ENCODE measurements at places on chromosomes 13 and 19.

DNA sequence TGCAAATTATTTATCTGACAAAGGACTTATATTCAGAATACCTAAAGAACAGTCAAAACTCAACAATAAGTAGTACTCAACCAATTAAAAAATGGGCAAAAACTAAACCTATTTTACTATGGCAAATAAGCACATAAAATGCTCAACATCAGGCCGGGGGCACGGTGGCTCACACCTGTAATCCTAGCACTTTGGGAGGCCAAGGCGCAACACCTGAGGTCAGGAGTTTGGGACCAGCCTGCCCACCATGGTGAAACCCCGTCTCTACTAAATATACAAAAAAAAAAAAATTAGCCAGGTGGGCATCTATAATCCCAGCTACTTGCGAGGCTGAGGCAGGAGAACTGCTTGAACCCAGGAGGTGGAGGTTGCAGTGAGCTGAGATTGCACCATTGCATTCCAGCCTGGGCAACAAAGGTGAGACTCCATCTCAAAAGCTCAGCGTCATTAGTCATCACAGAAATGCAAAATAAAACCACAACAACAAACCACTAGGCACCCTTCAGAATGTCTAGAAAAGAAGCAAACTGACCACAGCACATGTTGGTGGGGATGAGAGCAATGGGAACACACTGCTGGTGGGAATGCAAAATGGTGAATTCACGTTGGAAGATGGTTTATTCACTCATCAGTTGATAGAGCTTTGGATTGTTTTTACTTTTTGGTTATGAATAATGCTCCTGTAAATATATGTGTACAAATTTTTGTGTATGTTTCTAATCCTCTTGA, 180.6 kb upstream of the SOX1 start:
- DNase-seq: no peak

DNA sequence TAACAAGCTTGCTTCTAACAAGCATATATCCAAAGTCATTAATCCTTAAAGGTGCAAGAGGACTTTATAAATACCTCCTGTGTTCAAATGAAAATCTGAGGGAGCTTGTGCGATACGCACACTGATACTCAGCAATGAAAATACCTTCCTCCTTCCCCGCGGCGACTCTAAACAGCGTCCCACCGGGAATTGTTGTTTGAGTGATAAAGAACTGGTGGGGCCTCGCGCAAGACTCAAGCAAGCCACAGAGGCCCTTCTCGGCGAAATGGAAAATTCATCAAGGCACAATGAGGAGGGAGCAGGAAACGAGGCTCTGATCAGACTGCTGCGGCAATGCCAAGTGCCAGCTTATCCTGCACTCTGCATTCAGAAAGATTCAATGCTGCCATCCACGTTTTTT, 126.7 kb downstream of the ABCC4 start:
- no peak for DNase-seq

GRCh38 chr13:28583651-28584091, 75.3 kb upstream of the POMP start:
- no peak for DNase-seq

DNA sequence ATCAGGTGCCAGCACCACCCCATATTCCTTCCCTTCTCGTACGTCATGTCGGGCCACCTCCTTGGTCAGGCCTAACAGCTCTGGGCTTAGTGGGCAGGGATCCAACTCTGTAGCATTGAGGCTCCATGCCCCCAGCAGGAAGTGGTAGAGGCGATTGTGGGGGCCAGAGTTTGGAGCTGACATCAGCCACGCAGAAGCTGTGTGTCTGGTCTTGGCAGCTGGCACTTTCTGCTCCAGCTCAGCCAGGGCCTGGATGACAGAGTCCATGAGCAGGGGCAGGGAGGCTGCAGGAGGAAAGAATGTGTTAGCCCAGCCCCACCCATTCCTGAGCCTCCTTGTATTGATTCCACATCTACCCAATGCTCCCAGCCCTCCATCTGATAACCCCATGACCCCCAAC, 3.0 kb downstream of the PGLYRP2 start:
- DNase-seq: no peak

- DNase-seq: no peak
Measured at GRCh38 chr13:43339145-43339804, 315.9 kb downstream of the DNAJC15 start.

- DNase-seq: no peak
Measured at GRCh38 chr19:28425046-28425931, 787.7 kb downstream of the UQCRFS1 start.

- no peak for DNase-seq
Measured at GRCh38 chr13:68984688-68985319, 1122.8 kb upstream of the ATXN8OS start.

GRCh38 chr19:7866399-7867091, 7.6 kb downstream of the PRR36 start:
- DNase-seq: no peak

All from NCI-H69 (cell line).